ENCODE measurements at places on chromosomes 7 and 10. TPM values are rescaled to one million over a fixed set of nuclear protein-coding genes. Genes with fewer than 3 reads are reported as not detected.

The GIMAP4 gene
- 35.3 TPM for total RNA-seq

The DHX32 gene
- total RNA-seq, result 22.4 TPM

The CHAT gene
- 0.17 TPM for total RNA-seq

The CFTR gene
- not detected for total RNA-seq

The TRPV5 gene
- not detected for total RNA-seq

Measured in esophagus muscularis mucosa (tissue), 4 donors.